Fibroblast of villous mesenchyme (primary cell): ENCODE measurements at places on chromosomes 13 and 19. TPM values are rescaled to one million over a fixed set of nuclear protein-coding genes. Genes with fewer than 3 reads are reported as not detected.

DNA sequence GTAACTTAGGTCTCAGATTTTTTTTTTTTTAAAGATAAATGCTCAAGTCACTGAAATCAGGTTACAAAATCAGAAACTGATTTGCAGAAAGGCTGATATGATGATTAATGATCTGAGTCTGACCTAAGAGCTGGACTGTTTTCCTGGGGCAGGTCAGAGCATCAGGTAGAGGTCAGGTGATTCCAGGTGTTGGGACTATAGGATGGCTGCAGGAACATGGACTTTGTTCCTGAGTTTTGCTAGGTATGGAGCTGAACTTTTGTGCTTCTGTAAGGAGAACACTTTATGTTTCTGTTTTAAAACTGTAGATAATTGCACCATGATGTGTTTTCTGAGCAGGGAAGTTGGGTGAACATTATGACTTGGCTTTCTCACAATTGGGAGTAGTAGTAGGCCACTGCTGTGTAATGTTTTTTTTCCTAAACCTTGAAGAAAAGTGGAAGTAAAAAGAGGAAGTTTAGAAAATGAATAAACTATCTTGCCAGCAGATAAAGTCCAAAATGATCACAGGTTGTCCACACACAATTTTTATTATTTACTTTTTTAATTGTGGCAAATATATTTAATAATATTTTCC lies 297.2 kb downstream of the DCT start:
- no peak for DNase-seq

DNA sequence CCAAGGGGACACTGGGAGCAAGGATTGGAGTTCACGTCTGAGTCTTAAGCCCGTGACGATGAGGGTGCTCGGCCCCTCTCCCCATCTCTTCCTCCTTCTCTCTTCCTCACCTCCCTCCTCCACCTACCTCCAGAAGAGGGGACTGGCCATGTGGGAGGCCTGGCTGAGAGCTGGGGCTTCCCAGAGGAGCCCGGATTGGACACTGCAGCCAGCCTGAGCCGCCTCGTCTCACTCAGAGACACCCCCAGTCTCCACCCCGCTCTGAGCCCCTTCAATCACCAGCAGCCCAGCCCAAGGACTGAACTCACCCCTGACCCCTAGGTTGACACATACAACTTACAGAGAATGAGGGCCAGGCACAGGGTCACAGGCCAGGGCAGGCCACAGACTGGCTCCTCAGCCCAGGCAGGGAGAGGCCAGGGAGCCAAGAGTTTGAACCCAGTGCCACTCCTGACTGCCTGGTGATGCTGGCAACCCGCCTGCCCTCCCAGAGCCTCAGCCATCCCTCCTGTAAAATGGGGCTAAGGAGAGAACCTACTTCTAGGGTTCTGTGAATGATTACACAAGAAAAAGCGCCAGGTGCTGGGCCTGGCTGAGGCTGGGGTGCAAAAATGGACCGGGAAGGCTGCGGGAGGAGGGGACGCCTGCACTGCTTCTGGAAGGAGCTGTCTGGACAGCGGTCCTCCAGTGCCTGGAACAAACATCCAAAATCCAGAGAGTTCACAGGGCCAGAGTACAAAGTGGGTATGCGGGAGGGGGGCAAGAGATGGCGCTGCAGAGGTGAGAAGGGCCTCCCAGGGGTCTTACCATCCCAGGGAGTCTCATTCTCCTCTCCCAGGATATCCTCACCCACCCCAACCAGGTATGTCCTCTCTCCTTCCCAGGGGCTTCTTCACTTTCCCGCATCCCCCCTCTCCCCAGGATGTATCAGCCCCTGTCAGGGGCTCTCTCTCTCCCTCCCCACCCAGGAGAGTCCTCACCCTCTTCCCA lies 1.1 kb downstream of the CD79A start:
- DNase-seq: no peak

DNA sequence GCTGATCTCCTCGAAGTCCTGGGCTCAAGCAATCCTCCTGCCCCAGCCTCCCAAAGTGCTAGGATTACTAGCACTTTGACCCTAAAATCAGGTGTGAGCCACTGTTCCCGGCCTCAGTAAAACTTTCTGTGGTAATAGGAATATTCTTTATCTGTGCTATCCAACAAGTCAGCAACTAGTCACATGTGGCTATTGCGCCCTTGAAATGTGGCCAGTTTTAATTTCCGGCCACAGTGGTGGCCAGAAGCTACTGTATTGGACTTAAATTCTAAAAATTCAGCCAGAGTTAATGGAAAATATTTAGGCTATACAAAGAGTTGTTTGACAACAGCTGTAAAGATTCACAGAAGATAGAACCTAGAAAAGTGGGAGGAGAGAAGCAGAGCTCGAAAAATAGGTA lies 30.0 kb downstream of the KEAP1 start:
- DNase-seq: no peak

- DNase-seq: no peak
These were observed 36.1 kb upstream of the PEPD start for GRCh38 chr19:33557720-33558119.

DNA sequence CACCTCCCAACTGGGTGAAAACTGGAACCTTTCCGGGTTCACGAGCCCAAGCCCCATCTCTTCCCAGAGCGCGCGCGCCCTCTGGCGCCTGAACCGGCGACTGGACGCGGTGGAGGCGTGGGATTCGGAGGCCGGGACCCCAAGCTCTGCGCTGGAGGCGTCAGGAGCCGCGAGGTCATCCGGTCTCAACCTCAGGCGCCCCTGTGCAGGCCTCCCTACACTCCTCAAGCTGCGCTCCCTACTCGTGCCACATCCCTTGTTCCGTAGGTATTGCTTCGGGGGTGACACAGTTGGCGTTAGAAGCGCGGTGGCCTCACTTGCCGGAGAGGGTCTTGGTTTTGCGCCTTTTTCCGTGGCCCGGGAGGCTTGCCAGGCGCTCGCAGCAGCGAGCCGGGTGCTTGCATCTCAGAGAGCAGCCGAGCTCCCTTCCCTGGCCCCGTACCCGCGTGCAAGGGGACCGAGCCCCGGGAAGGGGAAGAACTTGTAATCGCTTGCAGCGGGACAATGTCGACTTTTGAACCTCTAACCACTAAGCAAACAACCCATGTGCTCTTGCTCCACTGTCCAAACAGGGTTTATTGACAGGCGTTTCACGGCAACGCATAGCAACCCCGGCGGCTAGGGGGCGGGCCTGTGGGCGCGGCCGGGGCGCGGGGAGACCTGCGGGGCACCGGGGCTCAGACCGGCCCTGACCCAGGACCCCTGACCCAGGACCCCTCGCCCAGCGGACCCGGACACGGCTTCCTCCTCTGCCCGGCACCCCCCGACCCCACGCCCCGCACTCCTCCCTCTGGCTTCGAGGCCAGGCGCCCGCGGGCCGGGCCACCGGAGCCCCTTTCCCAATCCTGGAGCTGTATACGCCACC lies 8.5 kb downstream of the CDX2 start:
- peak; percentile 8 for DNase-seq

ZNF296 gene
- under 0.01 TPM in 2 replicates for total RNA-seq

GRCh38 chr13:21698817-21699679 lies 28.2 kb downstream of the FGF9 start:
- no peak for DNase-seq
